ENCODE measurements at places on chromosomes 4 and X.

DNA sequence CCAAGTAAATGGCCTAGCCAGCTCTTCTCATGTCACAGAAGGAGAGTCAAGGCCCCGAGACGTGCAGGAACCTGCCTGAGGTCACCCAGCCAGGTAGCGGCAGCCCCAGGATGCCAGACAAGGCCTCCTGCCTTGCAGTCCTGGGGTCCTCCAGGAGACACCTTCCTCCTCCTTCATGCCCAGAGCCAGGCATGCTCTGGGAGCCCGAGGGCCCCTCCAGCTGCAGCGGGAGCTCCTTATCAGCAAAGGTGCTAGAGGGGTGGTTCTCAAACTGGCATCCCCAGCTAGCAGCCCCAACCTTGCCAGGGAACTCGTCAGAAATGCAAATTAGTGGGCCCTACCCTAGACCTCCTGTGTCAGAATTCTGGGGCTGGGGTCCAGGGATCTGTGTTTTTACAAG is 56.2 kb upstream of the AFAP1 start:
- DNase-seq = no peak

- DNase-seq = no peak
These were observed 118.3 kb downstream of the CORIN start for GRCh38 chr4:47719576-47719975.

DNA sequence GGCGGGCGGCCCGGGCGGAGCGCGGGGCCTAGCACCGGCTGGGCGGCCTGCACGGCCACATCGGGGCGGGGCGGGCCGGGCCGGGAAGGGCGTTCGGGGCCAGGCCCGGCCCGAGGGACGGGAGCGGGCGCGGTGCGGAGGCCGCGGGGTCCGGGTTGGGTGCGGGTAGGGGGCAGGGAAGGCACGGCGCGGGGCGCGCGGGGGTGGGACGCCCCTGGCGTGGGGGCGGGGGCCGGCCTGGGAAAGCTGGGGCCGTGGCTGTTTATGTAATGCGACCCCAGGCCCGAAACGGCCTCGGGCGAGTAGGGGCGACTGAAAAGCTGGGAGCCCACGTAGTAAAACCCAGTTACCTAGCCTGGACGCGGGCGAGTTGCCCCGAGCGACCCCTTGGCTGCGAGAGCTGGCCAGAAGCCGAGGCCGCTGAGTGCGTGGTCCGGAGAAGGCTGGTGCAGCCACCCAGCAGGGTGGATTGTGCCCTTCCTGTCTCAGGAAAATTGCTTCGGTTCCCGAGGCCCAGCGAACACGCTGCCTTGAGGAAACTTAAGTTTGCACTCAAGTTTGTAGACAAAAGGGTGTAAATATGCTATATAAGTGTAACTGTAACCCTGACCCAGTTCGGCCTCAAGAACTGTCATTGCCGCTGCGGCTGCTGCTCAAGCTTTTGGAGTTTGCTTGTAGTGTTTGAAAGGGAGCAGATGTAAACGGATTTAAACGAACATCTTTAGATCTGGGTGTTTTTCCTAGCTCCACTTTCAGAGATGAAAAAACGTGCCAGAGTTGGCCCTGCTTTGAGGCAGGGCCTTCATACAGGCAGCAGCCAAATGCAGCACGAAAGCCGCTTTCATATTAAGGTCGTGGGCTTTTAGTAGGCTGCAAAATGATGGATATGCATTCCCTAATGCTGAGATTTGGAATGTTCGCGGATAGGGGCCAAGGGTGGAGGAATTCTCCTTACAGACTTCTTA is 674 bp downstream of the SEC24B start:
- no peak for DNase-seq

DNA sequence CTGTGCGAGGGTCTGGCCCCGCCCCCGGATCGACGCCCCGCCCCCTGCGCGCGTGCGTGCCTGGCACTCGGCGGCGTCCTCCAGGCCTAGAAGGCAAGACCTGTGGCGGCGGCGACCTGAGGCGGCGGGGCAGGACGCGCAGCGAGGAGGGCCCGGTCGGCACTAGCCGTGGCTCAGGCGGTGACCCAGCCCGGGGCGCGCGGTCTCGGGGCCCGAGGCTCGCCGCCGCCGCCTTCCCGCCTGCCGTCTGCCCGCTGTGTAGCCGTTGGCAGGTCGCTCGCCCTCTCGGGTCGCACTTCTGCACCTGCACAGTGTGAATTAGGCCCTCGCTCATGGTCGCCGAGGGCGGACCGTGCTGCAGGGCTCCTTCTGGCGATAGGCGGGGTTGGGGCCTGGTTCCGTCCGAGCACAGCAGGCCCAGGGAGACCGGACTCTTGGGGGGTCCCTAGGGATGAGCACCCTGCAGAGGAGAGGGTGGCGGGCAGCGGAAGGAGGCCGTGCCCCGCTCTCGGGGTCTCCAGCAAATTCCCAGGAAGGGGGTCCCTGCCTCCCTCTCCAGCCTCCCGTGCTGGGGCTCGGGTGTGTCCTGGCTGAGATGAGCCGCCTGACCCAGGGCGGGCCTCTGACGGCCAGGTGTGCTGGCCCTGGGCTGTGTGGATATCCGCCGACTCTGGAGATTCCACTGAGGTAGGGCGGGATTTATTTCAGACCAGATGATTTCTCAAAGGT is 557 bp upstream of the FAM53A start:
- DNase-seq = no peak

- DNase-seq = no peak
These were observed 7.5 kb downstream of the HADH start for GRCh38 chr4:107996949-107997788.

- DNase-seq = no peak
These were observed 13.8 kb downstream of the TMEM175 start for GRCh38 chr4:946103-946450.

Measured in DMS153 (cell line).